ENCODE measurements at places on chromosomes 1 and 21.
A peak's percentile ranks its signal among the peaks of the same experiment; 100 is the strongest.

DNA sequence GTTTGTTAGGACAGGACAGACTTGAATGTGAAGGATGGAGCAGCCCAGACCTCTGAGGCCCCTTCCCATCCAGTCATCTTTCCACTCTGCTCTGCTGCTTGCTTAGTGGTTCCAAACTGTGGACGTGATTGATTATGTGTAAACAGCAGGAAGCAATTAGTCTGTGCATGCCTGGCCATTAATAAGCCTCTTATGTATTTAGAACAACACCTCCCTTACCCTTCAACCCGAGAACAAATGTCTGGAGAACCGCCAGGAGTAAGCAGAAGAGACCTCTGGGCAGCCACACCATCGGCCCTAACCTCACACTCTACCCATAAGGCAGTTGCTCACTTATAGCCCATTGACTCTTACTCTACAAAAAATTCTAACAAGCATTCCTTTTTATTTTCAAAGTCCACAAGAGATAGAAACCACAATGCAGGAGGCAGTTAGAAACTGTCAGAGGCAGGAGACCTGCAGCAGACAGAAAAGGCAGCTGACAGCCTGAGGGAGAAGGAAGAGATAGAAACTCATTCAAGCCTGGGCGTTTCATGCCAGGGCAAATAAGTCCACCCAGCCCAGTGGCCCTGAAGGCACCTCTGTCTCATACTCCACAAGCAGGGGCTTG is 5.8 kb upstream of the EPHA8 start:
- peak; percentile 27 for DNase-seq

DNA sequence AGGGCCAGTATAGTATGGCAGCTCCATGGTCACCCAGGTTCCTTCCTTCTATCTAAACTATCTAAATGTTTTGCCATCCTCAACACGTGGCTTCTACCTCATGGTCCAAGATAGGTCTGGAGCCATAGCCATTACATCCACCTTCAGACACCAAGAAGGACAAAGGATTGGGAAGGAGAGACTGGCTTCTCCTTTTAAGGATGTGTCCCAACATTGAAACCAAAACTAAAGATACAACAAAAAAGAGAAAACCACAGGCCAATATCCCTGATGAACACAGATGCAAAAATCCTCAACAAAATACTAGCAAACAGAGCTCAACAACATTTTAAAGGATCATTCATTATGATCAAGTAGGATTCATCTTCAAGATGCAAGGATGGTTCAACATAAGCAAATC is 24.8 kb downstream of the HSD11B1 start:
- no peak for DNase-seq

DNA sequence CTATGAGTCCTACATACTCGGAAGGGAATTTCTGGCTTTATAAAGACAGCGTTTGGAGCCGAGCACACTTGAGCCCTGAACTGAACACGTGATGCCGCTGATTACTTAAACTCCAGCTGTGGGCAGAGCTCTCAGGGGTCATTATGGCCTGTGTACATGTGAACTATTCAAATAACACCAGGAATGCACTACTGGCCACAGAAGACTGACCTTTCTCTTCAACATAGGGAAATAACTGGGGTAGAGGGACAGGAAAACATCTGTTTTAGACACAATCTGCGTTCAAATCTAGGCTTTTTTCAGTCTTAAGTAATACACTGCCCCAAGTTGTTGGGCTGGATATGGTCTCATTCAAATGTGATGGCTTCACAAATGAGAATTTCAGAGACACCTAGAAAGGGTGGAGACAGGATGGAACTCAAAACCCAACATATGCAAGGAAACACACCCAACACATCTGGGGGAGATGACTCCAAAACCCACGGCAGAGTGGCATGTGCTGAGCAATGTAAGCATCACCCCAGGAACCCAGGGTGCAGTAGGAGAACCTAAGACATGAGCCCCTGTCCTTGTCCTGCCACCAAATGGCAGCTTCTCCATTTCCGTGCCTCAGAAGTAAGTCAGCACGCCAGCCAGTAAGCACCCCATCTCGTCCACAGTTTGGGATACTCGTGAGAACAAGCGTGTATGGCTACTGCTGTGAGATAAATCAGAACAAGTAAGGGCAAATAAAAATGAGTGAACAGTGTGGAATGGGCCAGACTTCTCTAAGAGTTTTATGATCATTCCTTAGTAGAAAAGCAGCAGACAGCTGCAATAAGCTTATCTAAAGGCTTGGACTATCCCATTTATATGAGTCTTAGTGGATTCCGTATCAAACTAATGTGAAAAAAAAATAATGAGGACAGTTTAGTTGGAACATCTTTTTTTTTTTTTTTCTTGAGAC is 24.9 kb downstream of the NID1 start:
- DNase-seq, result peak; percentile 85

DNA sequence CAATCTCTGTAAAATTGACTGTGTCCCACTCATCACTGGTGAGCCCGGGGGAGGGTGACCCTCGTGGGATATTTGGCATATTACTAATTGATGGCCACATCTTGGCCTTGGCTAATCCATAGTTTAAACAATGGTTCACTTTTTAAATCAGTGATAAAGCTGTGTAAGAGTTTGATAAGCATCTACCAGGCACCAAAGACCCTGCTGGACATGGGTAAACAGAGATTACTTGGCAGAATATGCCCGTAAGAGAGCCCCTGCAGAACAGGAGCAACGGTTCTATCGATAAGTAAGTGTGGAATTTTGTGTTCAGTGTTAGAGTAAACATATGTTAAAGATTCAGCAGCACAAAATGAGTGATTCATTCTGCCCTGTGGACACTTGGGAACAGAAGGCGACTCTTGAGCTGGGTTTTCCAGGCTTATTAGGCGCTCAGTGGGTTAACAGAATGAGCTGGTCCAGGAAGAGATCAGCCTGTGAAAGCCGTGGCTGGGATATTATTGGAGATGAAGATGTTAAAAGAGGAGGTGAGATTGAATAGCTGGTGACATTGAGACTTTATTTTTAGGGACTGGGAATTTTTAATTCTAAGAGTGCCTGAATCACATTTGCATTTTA is 55.9 kb downstream of the CNST start:
- no peak for DNase-seq

DNA sequence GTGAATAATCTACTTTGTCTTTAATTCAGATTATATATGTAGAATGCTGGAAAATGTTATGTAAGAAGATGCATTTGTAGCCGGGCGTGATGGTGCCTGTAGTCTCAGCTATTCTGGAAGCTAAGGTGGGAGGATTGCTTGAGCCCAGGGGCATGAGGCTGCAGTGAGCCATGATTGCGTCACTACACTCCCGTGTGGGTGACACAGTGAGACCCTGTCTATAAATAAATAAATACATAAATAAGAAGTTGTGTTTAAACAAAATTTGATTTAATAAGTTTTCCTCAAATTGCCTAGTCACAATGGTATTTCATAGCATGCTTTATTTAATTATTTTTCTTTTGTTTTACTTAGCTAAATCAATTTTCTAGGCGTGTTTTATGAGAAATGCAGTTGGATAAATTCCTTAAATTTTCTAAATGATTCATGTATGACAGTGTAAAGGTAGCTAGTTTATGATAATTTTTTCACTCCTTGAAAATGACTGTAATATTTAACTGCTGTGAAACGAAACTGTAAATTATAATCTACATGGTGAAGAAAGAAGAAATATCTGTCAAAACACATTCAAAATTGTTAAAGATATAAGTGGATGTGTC is 232.6 kb downstream of the SRGAP2C start:
- DNase-seq, result no peak

DNA sequence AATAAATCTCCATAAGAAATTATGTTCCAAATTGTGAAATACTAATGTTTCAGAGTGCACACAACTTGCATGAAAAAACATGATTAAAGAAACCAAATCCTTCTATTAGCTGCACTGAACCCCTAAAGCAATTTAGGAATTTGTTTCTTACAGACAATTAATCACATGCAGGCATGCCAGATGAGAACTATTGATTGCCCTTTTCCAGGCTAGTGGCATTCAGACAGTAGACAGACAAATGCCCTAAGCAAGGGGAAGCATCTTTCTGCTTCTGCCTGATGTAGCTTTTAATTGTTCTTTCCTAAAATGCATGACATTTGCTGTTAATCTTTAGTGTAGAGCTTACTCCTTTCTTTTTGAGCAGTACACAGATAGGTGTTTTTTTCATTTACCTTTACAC is 229.5 kb downstream of the DPYD start:
- no peak for DNase-seq

DNA sequence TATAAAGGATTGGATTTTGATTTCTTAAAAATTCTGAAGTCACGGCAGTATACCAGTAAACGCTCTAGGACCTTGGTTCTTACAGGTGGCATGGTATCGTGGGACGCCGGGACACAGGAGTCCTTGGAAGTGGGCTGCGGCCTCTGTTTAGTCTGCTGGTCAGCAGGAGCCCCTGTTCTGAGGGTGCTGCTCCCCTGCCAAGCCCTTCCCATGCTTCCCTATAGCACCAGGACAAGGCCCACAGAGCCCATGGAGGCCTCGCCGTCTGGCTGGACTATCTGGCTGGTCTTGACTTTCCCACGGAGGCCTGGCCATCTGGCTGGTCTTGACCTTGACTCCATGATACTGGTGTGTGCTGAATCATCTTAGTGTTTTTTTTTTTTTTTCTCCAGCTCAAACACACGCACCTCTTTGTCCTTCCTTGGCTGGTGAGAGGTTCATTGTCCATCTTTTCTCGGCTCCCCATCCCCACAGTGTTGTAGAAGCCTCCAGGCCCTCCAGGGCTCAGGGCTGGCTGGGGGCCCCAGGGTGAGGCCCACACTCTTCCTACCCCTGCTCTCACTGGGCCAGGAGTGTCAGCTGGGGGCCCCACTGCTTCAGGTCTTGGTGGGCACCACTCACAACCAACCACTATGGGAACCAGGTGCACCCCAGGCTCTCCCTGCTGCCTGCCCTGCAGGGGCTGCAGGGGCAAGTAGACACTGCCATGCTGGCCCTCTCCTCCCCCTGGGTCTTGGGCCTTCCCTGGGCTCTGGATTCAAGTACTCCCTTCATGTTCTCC is 16.5 kb upstream of the TTC34 start:
- DNase-seq, result no peak

GRCh38 chr1:88272216-88272615 is 411.9 kb upstream of the PKN2 start:
- no peak for DNase-seq

GRCh38 chr1:30450148-30450817 is 273.1 kb downstream of the MATN1 start:
- no peak for DNase-seq
